ENCODE measurements at places on chromosomes 16 and 17.

DNA sequence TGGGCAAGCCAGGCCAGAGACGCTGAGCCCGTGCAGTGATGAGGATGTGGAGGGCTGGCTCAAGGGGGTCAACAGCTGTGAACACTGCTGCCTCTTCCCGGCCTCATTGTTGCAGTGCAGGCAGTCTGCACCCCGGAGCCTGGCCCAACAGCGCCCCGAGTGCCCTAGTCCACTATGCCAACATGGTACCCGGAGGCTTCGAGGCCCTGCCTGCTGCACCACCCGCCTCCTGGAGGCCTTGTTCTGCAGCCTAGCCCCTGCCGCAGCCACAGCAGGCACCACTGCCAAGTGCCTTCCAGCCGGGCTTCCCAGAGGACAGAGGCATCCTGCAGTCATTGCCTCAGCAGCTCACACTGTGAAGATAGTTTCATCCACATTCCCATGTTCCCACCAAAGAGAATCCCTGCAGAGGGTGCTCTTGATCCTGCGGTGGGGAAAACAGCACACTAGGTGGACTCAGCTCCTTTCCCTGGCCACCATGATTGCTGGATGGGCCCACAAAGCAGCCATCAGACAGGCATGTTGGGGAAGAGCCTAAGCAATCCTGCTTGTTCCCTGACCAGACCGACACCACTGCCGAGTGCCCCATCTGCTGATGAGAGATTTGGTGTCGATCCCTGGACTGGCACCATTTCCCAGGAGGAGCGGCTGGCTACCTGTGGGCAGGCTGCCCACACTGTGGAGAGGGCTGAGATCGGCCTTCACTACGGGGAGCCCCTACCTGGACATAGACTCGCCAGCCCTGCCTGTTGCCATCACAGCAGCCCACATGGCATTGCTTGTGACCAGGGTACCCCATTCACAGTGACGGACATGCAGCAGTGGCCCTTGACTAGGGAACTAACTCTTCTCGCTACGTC lies 44.9 kb downstream of the USP22 start:
- no peak for DNase-seq

GRCh38 chr16:16120382-16121184 lies 102.7 kb downstream of the ABCC6 start:
- no peak for DNase-seq

GRCh38 chr17:45307290-45308015 lies 9.4 kb downstream of the MAP3K14 start:
- DNase-seq: no peak

DNA sequence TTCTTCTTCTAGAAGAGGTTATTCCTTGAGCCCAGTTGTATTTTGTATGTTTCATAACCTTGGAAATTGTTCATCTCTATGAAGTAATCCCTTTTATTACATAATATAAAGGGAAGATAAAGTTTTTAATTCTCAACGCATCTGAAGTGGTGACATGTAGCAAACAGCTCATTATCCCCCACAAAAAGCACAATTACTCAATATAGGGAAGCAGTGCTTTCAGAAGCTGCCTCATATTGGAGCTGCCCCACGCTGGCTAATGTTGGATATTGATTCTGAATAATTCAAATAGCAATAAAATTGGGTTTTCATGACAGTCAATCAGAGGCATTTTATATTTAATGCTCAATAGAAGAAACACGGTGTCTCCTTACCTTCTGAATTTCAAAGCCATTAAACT lies 604.3 kb upstream of the RBFOX1 start:
- no peak for DNase-seq

GRCh38 chr16:8880839-8881510 lies 1.2 kb upstream of the LITAFD start:
- DNase-seq: no peak

DNA sequence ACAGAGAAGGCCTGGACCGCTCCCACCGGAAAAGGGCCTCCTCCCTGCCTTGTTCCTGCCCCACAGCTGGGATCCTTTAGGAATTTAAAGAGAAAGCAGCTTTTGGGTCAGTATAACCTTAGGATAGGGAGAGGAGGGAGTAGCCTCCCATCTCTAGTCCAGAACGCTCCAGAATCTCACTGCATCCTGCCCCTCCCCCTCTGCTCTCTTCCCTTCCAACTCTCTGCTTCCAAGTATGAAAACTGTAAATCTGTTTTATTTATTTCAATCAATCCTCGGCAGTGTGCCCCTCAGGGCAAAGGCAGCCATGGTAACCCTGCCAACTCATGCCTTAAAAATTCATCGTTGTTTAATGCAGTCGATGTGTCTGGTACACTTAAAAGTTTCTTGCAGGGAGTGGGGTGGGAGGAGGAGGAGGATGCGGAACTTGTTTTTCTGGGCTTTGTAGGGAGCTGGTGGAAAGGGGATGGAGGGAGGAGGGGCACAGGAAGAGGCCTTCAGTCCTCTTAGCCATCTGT lies 21.2 kb upstream of the MTSS2 start:
- no peak for DNase-seq

DNA sequence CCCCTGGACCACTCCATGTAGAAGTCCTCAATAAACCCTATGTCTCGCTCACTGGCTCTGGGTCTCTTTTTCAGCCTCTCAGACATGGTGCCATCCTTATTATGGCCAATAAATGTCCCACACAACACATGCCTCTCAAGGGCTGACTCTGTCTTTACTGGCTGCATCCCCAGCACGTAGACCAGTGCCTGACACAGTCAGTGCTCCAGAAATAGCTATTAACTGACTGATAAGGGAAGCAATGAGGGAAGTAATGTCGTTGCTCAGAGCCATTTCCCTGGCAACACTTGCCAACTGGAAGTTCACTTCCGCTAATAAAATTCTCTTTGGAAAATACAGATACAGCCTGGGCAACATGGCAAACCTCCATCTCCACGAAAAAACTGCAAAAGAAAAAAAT lies 19.1 kb upstream of the APOH start:
- no peak for DNase-seq

- DNase-seq: no peak
Measured at GRCh38 chr16:62549875-62550274, 513.6 kb upstream of the CDH8 start.

DNA sequence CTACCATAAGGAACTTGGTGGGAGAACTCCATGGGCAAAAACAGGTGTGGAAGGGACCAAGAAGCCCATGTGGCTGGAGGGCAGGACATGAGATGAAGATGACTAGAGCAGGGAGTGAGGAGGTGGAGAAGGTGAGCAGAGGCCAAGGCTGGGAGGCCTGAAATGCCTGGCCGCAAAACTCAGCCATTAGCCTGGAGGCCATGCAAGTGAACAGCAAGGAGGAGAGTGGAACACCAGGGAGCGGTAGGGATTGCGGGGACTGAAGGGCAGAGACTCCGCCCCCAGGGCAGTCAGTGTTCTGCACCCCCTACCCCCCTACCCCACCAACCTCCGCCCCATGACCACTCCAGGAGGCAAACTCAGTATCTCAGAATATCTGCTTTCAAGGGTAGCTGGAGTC lies 17.0 kb downstream of the BCL7C start:
- no peak for DNase-seq

- no peak for DNase-seq
Measured at GRCh38 chr16:69725480-69726312, 664 bp downstream of the NQO1 start.

- DNase-seq: no peak
Measured at GRCh38 chr16:70800311-70800710, 647 bp downstream of the VAC14 start.

DNA sequence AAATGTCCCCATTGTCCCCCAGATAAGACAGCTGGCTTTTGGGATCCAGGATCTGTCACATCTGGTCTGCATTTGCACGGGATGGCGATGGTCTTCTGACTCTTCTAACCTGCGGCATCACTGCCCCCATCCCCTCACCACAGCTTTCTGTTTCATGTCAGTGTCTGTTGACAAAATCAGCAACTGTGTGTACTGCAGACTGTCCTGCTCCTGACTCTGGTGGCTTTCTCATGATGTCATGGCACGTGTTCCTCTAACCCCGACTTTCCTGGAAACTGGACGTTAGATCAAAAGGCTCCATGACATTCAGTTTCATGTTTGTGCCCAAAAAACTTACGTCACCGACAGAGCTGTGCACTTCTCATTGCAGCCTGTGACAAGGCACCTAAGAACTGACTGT lies 30.1 kb upstream of the CPNE2 start:
- DNase-seq: no peak

DNA sequence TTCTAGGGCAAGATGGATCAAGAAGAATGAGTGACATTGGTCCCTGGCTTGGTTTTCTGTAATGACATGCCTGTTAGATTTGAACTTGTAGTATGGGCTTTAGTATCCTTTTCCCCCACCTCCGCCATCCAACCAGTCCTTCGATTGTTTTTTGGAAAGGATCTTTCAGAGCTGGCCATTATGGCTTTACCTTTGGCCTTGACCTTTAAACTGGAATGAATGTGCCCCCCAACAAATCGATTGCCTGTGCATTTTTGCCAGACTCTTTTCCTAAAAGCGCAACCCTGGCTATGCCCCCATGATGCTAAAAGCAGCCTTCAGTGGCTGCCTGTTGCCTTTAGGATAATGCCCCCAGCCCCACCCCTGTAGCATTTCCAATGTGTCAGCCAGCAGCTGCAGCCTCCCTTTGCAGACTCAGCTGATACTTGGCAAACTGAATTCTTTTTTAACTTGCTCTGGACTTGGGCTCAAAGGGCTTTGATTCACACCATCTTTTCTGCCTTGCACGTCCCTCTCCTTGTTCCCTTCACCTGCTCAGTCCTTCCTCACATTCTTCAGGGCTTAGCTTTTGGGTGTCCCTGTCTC lies 4.0 kb downstream of the GPRC5C start:
- DNase-seq: no peak

- no peak for DNase-seq
Measured at GRCh38 chr17:76567634-76568432, 17.8 kb downstream of the ST6GALNAC2 start.

DNA sequence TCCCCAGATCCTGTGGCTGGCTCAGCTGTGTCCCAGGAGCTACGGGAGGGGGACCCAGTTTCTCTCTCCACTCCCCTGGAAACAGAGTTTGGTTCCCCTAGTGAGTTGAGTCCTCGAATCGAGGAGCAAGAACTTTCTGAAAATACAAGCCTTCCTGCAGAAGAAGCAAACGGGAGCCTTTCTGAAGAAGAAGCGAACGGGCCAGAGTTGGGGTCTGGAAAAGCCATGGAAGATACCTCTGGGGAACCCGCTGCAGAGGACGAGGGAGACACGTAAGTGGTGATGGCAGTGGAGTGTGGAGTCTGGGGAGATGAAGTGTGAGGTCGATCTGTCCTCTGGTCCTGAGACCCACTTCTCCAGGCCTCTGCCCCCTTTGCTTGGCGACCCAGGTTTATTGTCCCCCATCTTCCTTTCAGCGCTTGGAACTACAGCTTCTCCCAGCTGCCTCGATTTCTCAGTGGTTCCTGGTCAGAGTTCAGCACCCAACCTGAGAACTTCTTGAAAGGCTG lies 585 bp downstream of the WRAP53 start:
- no peak for DNase-seq

- DNase-seq: no peak
Measured at GRCh38 chr16:11402051-11402744, 56.9 kb downstream of the RMI2 start.
